ENCODE measurements at places on chromosomes 6 and 20. TPM values are rescaled to one million over a fixed set of nuclear protein-coding genes. Genes with fewer than 3 reads are reported as not detected.

The SLC22A23 gene
- total RNA-seq, result 9.1 TPM

The MDFI gene
- total RNA-seq, result 0.89 TPM

The MMP24 gene
- total RNA-seq, result 22.6 TPM

The MAPK14 gene
- 25.6 TPM for total RNA-seq

The HLA-E gene
- 67.3 TPM for total RNA-seq

The ANKRD66 gene
- total RNA-seq, result not detected

The CAGE1 gene
- not detected for total RNA-seq

The RSPO3 gene
- total RNA-seq, result 76.6 TPM

The DCBLD1 gene
- 24.7 TPM for total RNA-seq

The SLC22A1 gene
- 2.4 TPM for total RNA-seq

The HTR1E gene
- total RNA-seq, result not detected

The CFAP61 gene
- 0.16 TPM for total RNA-seq

The PNLDC1 gene
- total RNA-seq, result 0.10 TPM

The NPEPL1 gene
- total RNA-seq, result 27.3 TPM

The SLC22A16 gene
- not detected for total RNA-seq

The LY86 gene
- total RNA-seq, result not detected
